ENCODE measurements at places on chromosomes 6 and 20. TPM values are rescaled to one million over a fixed set of nuclear protein-coding genes. Genes with fewer than 3 reads are reported as not detected.
A peak's percentile ranks its signal among the peaks of the same experiment; 100 is the strongest.

DNA sequence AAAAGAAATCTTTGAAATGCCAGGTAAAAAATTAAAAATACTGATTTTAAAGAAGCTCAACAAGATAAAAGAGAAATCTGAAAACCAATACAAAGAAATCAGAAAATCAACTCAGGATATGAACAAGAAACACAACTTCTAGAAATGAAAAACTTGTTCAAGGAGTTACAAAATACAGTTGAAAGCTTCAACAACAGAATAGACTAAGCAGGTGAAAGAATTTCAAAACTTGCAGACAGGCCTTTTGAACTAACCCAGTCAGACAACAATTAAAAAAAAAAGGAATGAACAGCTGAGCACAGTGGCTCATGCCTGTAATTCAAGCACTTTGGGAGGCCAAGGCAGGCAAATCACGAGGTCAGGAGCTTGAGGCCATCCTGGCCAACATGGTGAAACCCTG lies 57.8 kb downstream of the PDSS2 start:
- no peak for DNase-seq

The POU3F2 gene
- not detected for total RNA-seq

DNA sequence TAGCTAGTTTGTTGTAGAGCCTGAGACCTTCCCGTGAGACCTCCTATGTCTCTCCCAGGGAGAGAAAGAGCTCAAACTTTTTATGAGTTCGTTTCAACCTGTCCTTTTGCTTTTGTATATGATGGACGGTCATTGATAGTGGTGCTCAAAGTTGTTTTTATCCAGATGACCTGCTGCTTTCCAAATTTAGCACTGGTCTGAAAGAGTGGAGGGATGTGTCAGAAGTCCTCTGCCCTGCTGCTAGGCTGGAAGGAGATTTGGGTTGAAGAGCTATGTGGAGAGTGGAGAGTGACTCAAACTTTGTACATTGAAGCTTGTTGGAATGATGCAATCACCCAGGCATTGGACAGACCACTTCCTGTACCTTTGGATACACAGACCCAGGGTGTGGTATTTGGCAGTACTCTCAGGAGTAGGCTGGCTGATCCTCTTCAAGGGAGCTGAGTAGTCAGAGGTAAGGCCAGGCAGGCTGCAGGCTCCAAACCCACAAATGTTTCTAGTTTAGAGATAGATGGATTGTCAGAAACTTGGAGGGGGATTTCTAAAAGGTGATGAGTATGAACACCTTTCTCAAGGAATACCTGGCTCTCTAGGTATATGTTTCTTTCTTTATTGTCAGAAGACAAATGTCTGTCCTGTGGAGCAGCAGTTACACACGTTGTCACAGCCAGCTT lies 49.4 kb upstream of the RREB1 start:
- DNase-seq = peak; percentile 98

DNA sequence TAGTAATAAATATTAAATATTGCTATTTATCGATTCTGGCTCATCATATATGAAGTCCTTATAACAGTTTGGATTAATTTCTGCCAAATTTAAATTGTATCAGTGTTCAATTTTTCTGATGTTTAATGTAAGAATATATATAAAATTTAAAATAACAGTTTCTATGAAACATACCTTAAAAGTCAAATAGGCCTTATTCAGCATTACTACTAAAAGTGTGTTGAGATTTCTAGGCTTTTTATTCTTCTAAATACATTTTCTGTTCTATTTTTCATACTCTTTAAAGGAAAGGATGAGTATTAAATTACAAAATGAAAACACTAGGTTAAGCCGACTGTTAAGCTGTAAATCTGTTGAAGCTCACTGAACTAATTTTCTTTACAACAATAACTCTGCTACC lies 13.6 kb downstream of the PERP start:
- no peak for DNase-seq

DNA sequence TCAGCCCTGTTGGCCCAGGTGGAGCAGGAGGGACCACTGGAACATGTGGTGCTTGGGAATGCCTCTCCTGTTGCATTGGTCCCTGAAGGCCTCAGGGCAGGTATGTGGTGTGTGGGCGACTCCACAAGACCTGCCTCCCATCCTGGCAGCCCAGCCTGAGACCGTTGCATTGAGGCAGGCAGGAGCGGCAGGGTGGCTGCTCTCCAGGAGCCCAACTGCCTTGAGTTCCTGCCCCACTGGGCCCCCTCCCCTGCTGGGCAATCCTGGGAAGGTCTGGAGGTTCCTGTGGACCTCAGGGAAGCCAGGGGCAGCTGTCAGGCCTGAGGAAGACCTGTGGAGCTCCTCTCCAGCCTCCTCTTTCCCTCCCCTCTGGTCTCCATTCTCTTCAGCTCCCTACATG lies 19.8 kb downstream of the MAVS start:
- no peak for DNase-seq

Data from kidney epithelial cell (primary cell).